ENCODE measurements at places on chromosomes 6 and 20.
A peak's percentile ranks its signal among the peaks of the same experiment; 100 is the strongest.

GRCh38 chr20:50182346-50182745 is 8.3 kb upstream of the CEBPB start:
- no peak for DNase-seq

- DNase-seq = peak; percentile 95
These were observed 1.1 kb downstream of the SPTLC3 start for GRCh38 chr20:13009682-13010406.

GRCh38 chr6:137923866-137924653 is 57.0 kb downstream of the TNFAIP3 start:
- DNase-seq = no peak

GRCh38 chr6:54910431-54910884 is 63.9 kb downstream of the FAM83B start:
- DNase-seq = no peak

DNA sequence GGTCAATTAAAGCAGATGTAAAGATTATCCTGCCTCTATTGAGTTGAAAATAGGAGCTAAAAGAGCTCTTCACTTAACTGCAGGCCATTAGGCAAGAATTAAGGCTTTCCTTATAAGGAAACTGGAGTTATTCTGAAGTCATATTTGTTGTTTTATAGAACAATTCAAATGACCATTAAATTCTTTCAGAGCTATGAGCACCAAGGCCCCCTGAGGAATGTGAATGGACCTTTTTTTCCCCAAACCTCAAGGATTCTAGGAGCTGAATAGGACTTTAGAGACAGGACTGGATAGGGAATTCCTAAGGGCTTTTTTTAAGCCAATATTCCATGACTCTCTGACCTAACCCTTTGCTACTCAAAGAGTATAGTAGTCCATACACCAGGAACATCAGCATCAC is 565.7 kb upstream of the BTBD3 start:
- DNase-seq = no peak

Data from cardiac fibroblast (primary cell).